Cerebellar cortex (tissue), 1 donor: ENCODE measurements at places on chromosomes 5 and 9.

DNA sequence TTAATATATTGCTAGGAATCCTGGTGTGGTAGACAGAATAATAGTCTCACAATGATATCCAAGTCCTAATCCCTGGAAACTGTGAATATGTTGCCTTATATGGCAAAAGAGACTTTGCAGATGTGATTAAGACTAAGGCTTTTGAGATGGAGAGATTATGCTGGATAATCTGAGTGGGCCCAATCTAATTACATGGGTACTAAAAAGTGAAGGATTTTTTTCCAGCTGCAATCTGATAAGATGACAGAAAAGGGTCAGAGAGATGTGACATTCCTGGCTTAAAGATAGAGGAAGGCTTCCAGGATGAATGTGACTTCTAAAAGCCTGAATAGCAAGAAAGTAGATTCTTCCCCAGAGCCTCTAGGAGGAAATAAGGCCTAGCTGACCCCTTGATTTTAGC lies 80.7 kb upstream of the MPDZ start:
- DNase-seq, result no peak

DNA sequence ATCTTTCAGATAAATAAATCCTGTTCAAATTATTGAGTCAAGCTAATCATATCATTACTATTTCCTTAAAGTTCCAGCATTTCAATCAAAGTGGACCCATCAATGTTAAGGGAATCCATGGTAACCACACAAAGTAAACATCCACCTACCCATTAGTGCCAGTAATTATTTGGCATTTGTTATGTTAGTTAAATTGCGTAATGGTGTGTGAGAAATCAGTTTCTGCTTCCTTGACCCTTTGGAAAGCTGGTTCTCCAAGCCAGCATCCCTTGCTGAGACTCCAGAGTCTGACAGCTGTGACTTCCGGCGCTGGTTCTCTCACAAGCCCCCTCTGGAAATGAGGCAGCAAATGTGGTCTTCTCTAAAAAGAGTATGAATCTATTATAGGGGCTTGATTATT lies 308.6 kb upstream of the EFNA5 start:
- no peak for DNase-seq

DNA sequence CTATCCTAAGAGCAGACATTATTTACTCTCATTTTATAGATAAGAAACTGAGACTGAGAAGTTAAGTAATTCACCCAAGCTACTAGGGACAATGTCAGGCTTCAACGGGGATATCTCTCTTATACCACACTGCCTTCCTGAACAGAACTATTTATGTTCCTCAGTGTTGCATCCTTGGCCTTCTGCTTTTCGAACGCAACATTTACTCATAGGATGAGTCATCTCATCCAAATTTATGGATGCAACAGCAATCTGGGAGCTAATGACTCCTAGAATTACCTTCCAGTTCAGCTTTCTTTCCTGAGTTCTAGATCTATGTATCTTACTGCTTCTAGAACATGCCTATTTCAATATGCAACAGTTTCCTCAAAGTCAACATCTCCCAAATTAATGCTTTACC lies 103.6 kb upstream of the PAM start:
- no peak for DNase-seq

GRCh38 chr5:172870715-172871461 lies 36.8 kb downstream of the ERGIC1 start:
- no peak for DNase-seq

DNA sequence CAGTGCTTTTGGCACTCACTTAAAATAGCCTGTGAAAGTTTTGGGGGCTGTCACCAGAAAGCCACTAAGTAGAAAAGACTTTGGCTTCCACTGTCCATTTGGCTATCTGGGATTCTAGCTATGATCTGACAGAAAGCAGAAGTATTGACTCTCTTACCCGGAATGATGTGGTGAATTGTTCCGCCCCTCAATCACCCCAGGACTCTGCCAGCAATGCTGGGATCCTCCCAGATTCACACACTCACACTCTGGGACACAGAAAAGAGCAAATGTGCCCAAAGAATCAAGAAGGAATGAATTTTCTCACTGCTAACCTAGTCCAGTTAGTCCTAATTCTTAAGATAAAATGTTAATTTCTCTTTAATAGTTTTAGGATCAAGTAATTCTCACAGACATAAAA lies 576.9 kb downstream of the BNC2 start:
- no peak for DNase-seq

GRCh38 chr9:110255463-110256379 lies 586 bp downstream of the TXN start:
- DNase-seq, result peak; percentile 31

GRCh38 chr9:113631137-113631765 lies 167.7 kb downstream of the RGS3 start:
- DNase-seq, result no peak

- no peak for DNase-seq
These were observed 7.6 kb upstream of the CCDC152 start for GRCh38 chr5:42749020-42749419.

- DNase-seq, result no peak
These were observed 137.4 kb downstream of the STK32A start for GRCh38 chr5:147372191-147372590.

GRCh38 chr5:10502130-10502529 lies 60.5 kb downstream of the ROPN1L start:
- no peak for DNase-seq

GRCh38 chr9:129497005-129497812 lies 123.7 kb downstream of the C9orf50 start:
- DNase-seq, result no peak

- peak; percentile 37 for DNase-seq
These were observed 6.4 kb downstream of the SOWAHA start for GRCh38 chr5:132819468-132819867.

GRCh38 chr5:6328173-6328572 lies 50.2 kb downstream of the MED10 start:
- DNase-seq, result no peak

DNA sequence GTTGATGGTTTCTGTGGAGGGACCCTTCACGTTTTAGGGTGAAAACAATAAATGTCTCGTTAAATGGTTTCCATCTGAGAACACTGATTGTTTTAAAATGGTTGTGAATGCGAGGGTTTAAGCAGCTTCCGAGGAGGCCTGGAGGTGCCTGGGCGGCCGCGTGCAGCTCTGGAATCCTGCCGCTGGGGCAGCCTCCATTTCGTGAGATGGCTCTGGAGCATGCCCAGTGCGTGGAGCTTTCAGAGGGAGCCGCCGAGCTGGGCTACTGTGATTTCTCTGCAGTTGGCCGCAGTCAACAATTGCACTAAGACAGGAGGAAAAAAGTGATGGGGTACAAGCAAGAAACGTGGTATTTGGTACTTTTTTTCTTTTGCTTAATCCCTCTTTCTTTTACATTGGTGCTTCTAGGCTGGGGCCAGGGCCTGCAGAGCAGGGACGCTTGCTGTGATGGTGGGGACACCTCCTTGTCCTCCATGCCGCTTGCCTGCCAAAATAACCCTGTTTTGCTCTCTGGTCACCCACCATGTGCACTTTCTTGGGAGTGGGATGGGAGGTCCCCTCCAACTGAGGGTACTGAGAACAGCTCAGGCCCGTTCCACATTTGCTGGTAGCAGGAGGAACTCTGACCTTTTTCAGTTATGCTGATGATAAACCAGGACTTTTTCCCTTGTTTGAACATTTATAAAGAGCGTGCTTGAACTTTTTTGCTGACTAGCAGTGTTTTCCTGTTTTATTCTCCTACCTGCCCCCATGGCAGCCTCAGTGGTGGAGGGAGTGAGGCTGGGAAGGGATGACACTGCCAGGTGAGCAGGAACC lies 47.1 kb downstream of the EHMT1 start:
- DNase-seq, result peak; percentile 67

DNA sequence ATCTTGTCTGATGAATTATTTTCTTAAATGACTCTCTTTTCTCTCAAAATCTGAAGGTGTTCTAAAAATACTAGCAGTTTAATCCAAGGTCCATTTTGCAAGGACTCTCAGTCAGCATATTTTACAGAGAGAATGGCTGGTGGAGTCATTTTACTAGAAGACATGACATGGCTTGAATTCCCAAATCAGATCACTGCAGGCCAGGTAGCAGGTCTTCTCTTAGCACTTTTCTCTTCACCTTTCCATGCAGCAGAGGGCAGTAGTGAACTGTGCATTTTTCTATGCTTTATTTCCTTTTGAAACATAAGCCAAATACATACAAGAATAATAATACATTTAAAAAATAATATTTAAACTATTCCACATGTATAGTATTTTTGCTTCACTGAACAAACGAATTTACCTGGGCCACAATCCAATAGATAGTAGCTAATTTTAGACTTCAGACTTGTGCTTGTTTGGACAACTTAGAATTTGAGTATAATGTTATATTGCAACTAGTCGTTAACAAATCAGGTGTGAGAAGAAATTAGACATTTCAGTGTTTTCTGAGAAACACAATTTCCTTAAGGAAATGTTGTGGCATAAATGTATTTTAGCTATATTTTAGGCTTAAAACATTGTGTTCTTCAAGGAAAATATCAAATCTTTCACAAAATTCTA lies 289.4 kb upstream of the DAB2 start:
- DNase-seq, result peak; percentile 30

DNA sequence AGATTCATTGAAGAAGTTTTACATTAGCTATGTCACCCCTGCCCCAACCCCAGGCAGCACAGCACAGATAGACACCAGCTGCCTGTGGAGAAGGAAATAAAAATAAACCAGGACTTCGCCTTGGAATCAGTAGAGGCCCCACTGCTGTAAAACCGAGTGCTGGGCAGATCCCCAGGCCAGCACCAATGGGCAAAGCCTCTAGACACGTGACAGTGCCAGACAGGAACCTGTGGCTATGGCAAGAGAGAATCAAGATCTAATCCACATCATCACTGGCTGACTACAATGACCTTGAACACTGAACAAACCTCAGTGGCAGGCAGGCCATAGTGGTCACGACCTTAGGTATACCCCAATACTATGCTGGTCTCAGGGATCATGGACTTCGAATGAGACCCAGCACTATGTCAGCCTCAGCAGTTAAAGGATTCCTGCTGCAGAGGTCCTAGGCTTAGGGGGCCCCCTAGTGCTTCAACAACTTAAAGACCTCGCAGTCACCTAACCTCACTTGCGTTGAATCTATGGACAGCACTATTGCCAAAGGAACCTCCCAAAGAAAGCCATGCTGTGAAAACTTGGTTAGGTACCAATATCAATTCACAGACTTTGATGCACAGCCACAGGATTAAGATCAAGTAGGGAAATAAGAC lies 2118.6 kb upstream of the C9orf72 start:
- peak; percentile 31 for DNase-seq

DNA sequence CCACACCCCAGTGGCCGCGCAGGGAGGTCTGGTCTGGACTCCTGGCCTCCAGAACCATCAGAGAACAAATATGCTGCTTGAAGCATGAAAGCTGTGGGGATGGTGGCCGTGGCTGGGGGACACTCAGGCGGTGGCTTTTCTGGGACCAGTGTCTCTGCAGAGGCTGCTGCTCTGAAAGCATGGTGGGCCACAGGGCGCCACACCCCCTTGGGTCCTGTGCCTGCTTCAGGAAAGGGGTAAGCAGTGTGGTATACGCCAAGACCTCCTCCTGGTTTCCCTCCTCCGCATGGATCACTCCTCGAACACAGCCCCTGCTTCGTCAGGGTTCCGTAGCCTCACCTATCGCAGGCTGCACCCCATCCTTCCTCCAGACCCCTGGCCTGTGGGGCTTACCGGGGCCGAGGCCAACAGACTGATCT lies 19.7 kb upstream of the TERT start:
- DNase-seq, result no peak

- peak; percentile 42 for DNase-seq
These were observed 706.7 kb upstream of the PTPRD start for GRCh38 chr9:11319538-11319937.
